H7 (cell line): ENCODE measurements at places on chromosomes 7 and 10. TPM values are rescaled to one million over a fixed set of nuclear protein-coding genes. Genes with fewer than 3 reads are reported as not detected.

GRCh38 chr7:36037121-36037662, 115.9 kb upstream of the EEPD1 start:
- DNase-seq = no peak

- DNase-seq = no peak
These were observed 205.5 kb downstream of the SEMA3D start for GRCh38 chr7:84981055-84981976.

DNA sequence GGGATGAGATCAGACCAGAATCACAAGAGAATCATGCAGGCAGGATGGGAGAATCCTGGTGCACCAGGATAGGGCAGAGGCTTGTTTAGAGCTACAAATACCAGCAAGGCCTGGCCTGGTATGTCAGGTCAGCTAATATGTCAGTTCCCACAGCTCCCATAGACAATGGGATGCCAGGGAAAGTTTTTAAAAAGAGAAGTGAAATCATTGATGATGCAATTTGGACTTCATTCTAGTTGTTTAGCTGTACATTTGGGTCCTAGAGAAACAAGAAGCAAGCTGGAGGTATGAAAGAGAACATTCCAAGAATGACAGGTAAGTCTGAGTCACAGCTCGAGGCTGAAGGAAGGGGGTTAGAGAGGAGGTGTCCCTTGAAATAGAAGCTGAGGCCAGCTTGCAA, 45.2 kb downstream of the GPR141 start:
- no peak for DNase-seq

- no peak for DNase-seq
These were observed 520.2 kb upstream of the ZWINT start for GRCh38 chr10:56881218-56881617.

- no peak for DNase-seq
These were observed 11.2 kb upstream of the CRYGN start for GRCh38 chr7:151451156-151451555.

DNA sequence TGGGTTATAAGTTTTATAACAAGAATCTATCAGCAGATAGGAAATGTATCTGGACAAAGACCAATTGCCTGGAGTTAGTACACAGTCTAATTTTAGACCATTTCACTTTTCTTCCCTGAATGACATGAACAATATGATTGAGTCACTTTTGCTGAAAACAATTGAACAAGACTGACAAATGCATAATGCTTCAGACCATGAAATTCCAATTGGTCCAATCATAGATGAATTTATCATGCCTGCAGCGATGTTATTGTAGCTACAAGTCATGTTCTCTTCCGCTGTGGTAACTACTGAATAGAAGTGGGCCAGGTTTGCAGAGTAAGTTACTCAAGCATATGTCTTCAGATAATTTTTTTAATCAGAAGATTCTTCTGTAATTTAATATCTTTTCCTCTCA, 73.4 kb downstream of the VSTM2A start:
- DNase-seq = no peak

GRCh38 chr10:58588673-58589265, 76.1 kb downstream of the BICC1 start:
- DNase-seq = peak; percentile 30

Gene NEUROG3
- 0.14 and 1.4 TPM in 2 replicates for total RNA-seq

Gene TMEM130
- total RNA-seq = 0.24 and 0.37 TPM in 2 replicates

Gene LRIT1
- not detected in 2 replicates for total RNA-seq

- no peak for DNase-seq
These were observed 37.4 kb upstream of the ITGB8 start for GRCh38 chr7:20293336-20293735.

GRCh38 chr7:29955799-29956486, 33.7 kb downstream of the SCRN1 start:
- DNase-seq = peak; percentile 28

Gene TNPO3
- 98.0 and 108 TPM in 2 replicates for total RNA-seq

- DNase-seq = peak; percentile 29
These were observed 156.5 kb downstream of the WDR37 start for GRCh38 chr10:1212571-1213141.

GRCh38 chr7:135800560-135800959, 51.9 kb upstream of the FAM180A start:
- peak; percentile 58 for DNase-seq

- peak; percentile 8 for DNase-seq
These were observed 139.9 kb downstream of the CCDC71L start for GRCh38 chr7:106520962-106521514.

DNA sequence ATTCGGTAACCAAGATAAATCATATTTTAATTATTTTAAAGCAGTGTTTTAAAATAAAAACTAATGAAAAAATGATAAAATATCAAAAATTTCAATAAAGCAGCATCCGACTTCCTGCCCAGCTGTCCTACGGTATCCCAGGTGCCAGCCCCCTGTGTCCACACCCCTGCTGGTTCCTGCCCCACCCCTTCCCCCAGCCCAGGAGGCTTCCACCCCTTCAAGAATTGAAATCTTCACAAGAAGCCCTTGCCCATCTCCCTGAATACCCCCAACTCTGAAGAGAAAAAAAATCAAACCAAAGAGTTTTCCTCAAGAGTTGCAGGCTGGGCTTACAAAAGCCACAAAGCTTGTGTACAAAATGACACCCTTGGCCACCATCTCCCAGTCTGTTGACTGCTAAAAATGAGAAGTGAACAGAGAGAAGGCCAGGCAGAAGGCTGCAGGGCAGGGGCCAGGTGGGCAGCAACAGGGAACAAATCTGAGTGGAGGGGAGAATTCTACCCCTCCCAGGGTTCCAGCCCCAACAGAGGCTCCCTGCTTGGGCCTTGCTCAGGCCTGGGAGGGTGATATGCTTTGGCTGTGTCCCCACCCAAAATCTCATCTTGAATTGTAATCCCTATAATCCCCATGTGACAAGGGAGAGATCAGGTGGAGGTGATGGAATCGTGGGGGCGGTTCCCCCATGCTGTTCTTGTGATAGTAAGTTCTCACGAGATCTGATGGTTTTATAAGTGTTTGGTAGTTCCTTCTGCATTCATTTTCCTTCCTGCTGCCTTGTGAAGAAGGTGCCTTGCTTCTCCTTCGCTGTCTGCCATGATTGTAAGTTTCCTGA, 14.5 kb downstream of the GPRIN2 start:
- no peak for DNase-seq

GRCh38 chr10:130998046-130998435, 313.5 kb downstream of the TCERG1L start:
- DNase-seq = no peak

DNA sequence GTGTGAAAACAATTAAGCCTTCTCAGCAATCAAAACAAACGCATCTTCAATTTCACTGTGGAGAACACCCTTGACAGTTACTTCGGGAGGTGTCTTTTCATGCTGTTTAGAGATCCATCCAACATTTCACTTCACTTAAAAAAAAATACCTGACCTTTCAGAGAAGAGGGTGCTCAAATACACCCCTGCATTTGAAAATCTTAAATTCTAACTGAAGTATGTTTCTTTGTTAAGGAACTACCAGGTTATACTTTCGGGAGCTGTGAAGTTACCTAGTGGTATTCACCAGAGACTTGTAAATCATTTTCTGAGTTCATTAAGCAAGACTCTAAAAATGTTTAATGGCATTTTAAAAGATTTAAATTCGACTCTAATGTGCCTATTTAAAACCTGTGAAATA, 38.8 kb downstream of the CNPY1 start:
- no peak for DNase-seq

Gene TRPV5
- not detected in 2 replicates for total RNA-seq

Gene GTF2IRD1
- total RNA-seq = 19.6 and 21.1 TPM in 2 replicates

Gene HABP2
- not detected in 2 replicates for total RNA-seq

- DNase-seq = no peak
These were observed 17.2 kb downstream of the PANK1 start for GRCh38 chr10:89627830-89628229.

Gene SPDYE9
- total RNA-seq = not detected in 2 replicates

DNA sequence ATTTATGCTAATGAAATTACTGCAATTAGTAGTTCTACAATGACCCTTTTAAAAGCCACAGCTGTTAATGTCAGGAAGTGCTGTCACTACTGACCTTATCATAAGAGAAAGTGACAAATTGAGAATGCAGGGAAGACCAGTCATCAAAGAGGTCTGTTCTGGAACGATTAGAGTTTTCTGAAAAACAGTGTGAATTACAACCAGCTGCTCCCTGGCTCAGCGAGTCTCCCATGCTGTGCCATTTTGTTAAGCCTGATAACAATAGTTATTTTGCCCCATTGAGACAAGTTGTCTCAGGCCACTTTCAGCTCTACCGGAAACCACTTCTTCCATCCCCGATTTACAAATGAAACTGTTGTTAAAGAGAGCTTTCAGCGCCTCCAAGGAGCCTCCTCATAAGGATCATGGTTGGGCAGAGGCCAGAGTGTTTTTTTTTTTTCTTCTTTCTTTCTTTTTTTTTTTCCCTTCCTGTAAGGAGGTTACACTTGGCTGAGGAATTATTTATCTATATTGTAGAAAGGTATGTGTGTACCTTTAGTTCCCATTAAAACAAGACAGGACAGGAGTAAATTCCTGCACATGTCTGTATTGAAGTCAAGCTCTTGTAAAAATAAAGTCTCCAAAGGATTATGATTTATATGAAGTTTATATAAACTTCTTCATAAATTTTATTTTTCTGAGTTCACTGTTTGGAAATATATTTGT, 173.6 kb downstream of the CDCA7L start:
- DNase-seq = peak; percentile 17

- no peak for DNase-seq
These were observed 51.8 kb downstream of the MARCHF5 start for GRCh38 chr10:92342796-92343195.

- no peak for DNase-seq
These were observed 117.3 kb upstream of the ZNF438 start for GRCh38 chr10:31148951-31149350.

DNA sequence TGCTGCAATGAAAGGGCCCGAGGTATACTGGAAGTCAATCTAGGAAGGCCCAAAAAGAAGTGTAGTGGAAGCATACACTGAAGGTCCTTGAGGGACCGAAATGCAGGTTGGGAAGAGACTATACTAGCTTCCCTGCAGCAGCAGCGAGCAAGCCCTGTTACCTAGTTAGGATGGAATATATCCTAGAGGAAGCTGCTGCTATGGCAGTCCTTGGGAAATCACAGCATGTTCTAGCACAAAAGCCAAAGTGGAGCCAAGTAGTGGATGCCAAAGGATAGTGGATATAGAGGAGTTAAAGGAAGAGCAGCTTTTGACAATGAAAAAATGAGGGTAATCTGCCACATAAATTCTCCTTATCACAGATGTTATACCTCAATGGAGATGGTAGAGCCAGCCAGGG, 123.8 kb upstream of the STARD3NL start:
- DNase-seq = no peak

Gene TMEM176A
- total RNA-seq = not detected in 2 replicates

GRCh38 chr7:1593091-1593866, 23.4 kb upstream of the PSMG3 start:
- DNase-seq = peak; percentile 70

Gene ARPC1A
- 168 and 188 TPM in 2 replicates for total RNA-seq

DNA sequence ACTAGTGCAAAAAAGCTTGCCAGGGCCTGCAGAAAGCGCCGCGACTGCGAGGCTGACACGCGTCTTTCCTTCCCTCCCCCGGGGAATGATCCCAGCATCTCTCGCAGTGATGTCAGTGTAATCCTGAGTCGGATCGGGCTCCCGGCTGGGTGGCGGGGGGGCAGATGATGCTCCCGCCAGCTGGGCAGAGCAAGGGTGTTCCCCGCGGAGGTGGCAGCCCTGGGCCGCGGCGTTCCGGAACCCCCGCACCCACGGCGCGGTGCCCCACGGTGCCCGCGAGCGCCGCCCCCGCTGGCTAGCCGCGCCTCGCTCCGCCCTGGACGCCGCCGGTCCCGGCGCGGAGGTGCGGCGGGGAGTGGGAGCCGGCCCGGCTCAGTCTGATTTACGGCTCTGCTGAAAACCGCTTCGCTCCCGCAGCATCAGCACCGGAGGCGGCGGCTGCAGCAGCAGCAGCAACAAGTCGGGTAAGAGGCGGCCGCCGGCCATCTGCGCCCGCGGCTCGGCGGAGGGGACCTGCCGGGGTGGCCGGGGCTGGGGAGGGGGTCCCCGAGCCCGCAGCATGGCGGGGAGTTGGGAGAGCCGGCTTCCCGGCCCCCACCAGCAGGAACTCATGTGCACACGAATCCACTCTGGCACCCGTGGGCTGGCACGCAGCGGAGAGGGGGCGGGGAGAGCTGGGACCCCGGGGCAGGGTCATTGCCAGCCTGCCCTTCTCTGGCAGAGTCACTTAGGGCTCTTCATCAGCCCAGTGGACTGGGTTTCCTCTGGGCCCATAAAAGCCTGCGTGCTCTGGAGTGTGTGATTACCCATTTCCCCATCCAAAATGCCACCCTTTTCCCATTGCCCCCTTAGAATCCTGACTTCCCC, at the start of gene ZNF365:
Gene ZNF365, plus strand, starts transcription at position 375 of the 867 bp plus-strand sequence. CDS start 1,825 bp downstream, outside the sequence.
- DNase-seq = peak; percentile 74

- DNase-seq = peak; percentile 1
These were observed 144.2 kb downstream of the CXCL12 start for GRCh38 chr10:44240584-44241205.

GRCh38 chr10:63466144-63466935, 563 bp upstream of the JMJD1C start:
- no peak for DNase-seq

GRCh38 chr10:96517284-96517683, 3.6 kb upstream of the TLL2 start:
- no peak for DNase-seq

DNA sequence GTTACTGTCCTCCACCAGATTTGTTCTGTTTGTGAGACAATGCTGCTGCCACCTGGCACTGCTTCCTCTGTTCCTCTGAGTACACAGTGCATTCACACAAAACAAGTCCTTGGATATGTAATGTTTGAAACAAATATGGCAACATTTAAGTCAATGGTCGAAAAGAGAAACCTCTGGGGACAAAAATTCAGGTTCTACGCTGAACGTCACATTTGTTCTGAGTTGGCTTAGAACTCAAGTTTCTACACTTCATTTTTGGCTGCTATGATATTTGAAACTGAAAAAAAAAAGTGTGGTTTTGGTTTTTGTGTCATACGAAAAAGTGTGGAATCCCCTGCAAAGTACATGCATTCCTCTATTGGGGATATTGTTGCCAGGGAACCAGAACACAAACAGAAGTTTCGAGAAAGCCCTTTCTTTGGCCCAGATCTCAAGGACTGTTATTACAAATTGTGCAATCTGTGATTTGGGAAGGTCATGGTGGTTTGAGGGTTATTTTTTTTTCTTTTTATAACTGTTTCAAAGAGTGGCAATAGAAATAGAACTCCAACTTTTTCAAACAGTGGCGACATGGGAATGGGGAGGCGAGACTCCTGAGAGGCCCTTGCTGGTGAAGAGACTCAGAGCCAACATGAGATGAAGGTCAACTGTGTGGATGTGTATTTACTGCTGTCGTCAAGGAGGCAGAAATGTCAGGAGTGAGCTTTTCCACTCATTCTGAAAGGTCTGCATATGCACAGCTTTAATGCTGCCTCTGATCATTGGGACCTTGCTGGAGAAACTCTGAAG, 127.5 kb downstream of the CUBN start:
- DNase-seq = no peak

GRCh38 chr10:124341768-124342135, 77.0 kb downstream of the OAT start:
- no peak for DNase-seq

Gene NEURL1
- 7.9 and 16.5 TPM in 2 replicates for total RNA-seq
